Fibroblast of mammary gland (primary cell): ENCODE measurements at places on chromosomes 13 and 19.

GRCh38 chr19:53992211-53992610 lies 774 bp downstream of the CACNG6 start:
- DNase-seq, result no peak

DNA sequence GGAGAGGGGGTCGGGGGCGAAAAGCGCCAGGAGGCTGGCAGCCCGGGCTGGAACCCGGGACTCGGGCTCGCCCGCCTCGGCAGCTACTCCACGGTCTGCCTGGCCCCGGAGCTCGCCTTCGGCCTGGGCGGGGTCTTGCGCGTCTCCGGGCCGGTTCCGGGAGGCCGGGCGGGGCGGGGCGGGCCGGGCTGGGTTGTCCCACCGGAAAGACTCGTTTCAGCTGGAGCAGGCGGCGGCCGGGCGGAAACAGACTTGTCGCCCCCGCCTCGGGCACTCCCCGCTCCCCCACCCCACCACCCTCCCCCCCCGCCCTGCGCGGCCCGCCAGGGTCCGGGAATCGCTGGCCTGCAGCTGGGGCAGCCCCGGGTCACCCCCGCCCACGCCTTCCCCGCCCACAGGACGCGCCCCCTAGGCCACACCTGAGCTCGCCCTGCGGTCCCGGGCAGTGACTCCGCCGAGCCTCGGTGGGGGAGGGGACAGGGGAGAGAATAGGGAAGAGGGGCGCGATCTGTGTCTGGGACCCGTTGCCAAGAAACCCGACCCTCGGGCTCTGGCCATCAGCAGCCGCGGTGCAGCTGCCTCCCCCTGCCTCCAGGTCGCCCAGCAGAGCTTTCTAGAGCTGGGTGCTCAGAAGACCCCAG lies 109.4 kb downstream of the KCTD15 start:
- DNase-seq, result no peak

- peak; percentile 93 for DNase-seq
Measured at GRCh38 chr13:74930402-74931165, 551.4 kb downstream of the TBC1D4 start.

DNA sequence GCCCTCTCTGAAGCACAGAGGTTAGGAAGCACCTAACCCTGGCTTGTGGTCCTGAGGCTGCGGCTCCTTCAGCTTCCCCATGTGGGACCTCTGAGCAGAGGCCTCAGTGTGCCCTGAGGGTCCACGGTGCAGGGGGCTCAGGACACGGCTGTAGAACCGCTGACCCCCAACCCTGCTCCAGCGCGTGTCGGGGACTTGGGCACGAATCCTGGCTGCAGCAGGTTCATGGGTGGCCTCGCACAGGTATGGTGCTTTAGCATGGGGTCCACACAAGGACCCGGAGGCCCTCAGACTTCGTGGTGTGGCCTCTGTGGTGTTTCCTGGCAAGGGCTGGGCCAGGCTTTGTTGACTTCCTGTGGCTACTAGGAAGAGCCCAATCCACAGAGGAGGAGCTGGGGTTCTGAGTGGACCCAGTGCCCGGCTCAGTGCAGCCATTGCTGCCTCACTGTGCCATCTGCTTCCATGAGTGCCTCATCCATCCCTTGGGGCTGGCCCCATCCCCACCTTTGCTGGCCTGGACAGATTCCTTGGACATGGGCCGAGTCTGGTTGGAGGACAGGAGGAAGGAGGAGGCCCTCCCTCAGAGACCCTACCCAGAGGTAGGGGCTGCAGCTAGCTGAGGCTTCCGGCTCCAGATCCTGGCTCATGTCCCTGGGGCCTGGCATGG lies 24.5 kb downstream of the ZBTB7A start:
- no peak for DNase-seq
